Aorta (tissue), 5 donors: ENCODE measurements at places on chromosomes 4 and X. TPM values are rescaled to one million over a fixed set of nuclear protein-coding genes. Genes with fewer than 3 reads are reported as not detected.

GRCh38 chrX:68876731-68877130 is 47.9 kb downstream of the EFNB1 start:
- DNase-seq, result no peak

- no peak for DNase-seq
Observed at GRCh38 chr4:152939621-152940020, 3.5 kb downstream of the FHDC1 start.

- no peak for DNase-seq
Observed at GRCh38 chr4:140426610-140427105, 790 bp downstream of the CLGN start.

GRCh38 chr4:95105112-95105511 is 347.4 kb downstream of the BMPR1B start:
- no peak for DNase-seq

DNA sequence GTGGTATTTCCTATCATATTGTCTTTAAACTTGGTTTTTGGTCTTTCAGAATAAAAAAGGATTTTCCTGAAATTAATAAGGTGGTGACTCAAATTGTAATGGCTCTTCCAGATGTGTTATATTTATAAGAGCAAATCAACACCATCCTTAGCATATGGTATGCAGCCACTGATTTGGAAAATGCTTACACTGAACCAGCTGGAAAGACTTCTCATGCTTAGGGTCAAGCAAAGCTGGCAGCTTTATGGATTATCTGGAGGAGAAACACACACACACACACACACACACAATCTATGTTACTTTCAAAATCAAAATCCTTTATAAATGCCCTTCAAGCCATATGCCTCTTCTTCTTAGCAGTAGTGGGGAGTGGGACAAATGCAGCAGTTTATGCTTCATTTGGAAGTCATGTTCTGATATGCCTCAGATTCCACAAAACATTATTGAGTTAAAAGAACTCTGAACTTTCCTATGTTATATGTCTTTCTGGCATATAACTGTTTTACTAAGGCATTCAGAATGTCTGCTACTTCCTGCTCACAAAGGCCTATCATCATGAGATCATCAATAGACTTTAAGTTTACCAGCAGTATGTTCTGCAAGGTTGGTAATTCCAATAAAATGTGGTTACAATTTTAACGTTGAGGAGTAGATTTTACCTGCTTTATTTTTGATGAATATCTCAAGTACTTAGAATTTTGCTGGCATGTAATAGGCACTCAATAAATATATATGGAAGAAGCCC is 72.9 kb upstream of the PRDM5 start:
- no peak for DNase-seq

- no peak for DNase-seq
Observed at GRCh38 chr4:158315706-158316105, 105.4 kb downstream of the TMEM144 start.

- DNase-seq, result no peak
Observed at GRCh38 chr4:91989914-91990313, 313.9 kb upstream of the GRID2 start.

- DNase-seq, result no peak
Observed at GRCh38 chr4:187436251-187436650, 559.3 kb upstream of the ZFP42 start.

DNA sequence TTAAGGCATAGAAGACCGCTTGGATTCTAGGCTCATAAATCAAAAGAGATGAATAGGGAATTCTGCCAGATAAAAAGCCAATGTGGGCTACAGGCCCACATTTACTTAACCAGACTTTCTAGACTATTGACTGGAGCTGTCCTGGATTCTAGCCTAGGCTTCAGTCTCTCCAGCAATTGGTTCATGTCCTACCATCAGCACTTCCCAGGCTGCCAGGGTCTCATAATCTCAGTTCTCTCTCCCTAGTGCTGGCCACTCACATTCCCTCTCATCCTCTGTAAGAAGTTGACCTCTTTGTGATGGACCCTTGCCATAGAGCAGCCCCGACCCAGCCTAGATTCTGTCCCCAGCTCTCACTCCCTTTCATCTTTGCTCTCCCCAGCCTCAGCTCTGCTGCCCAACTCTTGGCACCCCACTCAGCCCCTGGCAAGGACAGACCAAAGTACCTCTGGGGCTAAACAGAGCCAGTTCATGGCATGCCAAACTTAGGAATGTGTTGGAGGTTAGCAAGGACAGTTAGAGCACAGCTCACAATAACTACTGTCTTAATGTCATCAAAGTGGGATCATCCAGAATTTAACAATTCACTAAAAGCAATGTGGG is 396.2 kb downstream of the INPP4B start:
- no peak for DNase-seq

- no peak for DNase-seq
Observed at GRCh38 chrX:50536955-50537354, 66.3 kb upstream of the DGKK start.

DNA sequence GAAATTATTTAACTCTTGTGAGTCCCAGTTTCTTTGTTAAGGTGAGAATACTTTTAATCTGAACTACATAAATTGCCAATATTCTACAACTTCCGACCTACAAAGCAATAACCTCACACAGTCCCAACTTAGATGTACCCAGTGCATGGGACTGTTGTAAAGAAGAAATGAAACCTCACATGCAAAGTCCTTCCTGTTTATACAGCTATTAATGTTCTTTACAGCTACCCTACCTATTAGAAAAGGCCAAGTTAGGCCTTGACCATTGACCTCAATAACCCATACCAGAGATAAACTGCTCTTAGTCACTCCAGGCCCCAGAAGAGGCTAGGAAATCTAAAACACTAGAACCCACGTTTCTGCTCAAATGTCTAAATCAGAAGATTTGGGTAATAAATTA is 920.1 kb upstream of the TENM3 start:
- DNase-seq, result no peak

GRCh38 chr4:15482842-15483241 is 13.2 kb downstream of the CC2D2A start:
- DNase-seq, result no peak

GRCh38 chrX:125203737-125204578 is 115.7 kb upstream of the TEX13C start:
- peak; percentile 49 for DNase-seq

- no peak for DNase-seq
Observed at GRCh38 chr4:88940506-88940905, 116.5 kb downstream of the FAM13A start.

DNA sequence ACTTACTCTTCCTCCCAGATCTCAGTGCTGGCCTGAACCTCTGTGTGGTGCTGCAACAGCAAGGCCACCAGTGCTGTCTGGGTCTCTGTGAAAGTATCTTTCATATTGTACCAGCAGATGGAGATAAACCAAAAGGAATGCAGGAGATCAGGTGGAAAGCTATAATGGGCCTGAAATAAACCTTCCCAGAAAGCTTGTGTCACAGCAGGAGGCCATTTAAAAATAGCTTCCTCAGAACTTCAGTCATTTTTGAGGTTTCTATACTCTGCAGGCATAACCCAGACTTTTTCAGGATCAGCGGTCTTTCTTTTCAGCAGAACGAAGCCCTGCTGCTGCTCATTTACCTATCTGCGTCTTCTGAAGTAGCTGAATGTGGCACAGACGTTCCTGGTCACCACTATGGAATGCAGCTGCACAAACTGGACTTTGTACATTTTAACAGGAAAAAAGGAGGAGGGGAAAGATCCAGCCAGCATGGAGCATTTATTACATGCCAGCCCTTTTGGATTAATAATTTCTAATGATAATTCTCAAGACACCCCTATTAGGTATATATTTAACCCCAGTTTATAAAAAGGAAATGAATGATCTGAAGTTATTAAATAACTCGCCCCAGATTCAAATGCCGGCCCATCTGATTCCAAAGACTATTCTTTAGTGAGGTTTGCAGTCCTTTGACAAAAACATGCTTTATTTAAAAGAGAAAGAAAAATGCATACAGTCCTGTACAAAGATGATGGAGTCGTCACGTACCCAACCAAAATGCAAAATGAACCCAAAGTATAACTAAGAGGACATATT is 119.7 kb downstream of the NFKB1 start:
- DNase-seq, result no peak

GRCh38 chr4:189311251-189311650 is 629.4 kb upstream of the FRG1 start:
- no peak for DNase-seq

- no peak for DNase-seq
Observed at GRCh38 chr4:112058433-112058832, 86.8 kb upstream of the FAM241A start.

GRCh38 chrX:152070144-152070543 is 68.2 kb downstream of the MAGEA10 start:
- DNase-seq, result no peak

DNA sequence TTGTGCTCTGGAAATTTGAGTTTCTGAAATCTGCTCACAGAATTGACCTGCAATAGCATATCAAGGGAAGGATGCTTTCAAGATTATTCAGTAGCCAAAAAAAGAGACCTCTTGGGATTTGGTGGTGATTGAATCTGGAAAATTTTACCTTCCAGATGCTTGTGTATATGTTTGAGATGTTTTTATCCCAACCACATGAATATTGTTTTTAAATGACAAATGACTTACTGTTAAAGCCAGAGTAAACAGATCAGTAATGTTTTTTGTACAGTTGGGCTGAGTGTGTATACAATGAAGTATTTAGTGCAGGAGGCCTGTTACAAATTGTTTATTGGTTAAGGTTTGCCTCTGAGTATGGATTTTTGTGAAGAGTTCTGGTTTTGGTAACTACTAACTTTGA is 126.5 kb downstream of the CBR4 start:
- no peak for DNase-seq

- no peak for DNase-seq
Observed at GRCh38 chr4:26879805-26880204, 19.2 kb downstream of the STIM2 start.

- DNase-seq, result no peak
Observed at GRCh38 chr4:183249854-183250253, 70.2 kb downstream of the CLDN22 start.

DNA sequence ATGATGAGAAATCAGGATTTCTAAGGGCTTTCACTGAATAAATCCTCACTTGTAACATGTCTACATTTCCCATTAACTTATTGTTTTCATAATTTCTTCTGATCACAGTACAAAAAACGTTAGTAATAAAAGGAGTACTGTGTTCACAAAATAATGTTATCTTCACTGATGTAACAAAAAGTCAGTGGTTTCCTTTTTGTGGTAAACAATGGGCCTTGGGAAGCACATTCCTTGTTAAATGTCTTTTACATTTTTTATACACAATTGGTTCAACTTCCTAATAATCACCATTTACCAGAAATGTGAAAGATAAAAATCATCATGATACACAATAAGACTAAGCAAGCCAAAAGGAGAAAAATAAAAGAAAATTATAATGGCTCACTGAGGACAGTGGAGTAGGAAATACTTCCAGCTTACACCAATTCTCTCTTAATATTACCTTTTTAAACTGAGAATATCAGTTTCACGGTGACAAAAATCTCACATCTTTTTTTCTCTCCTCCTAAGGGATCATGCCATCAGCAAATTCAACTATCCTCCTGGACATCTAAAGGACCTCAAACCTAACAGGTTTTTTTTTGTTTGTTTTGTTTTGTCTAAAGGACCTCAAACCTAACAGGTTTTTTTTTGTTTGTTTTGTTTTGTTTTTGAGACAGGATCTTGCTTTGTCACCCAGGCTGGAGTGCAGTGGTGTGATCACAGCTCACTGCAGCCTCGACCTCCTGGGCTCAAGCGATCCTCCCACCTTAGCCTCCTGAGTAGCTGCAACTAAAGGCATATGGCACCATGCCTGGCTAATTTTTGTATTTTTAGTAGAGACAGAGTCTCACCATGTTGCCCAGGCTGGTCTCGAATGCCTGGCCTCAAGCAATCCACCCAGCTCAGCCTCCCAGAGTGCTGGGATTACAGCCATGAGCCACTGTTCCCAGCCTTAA is 57.3 kb downstream of the FRYL start:
- DNase-seq, result no peak

GRCh38 chr4:52199574-52200338 is 148.7 kb downstream of the SPATA18 start:
- DNase-seq, result no peak

DNA sequence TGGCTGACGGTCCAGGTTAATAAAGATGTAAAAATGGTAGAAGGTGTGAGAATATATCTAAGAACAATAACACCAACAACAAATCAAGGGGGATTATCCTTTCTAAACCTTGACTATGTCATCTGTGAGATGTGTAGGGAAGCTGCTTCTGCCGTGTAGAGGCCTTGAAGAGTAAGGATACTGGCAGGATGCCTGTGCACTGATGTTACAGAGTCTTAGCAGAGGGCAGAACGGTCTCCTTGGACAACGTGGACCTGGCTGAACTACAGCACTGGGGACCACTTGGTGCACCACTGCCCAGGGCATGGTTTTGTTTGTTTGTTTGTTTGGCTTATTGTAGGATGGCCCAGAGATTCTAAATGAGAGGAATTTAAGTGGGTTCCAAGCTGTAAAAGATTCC is 33.5 kb downstream of the GPAT3 start:
- no peak for DNase-seq

GRCh38 chr4:132195176-132195575 is 953.9 kb upstream of the PCDH10 start:
- no peak for DNase-seq

DNA sequence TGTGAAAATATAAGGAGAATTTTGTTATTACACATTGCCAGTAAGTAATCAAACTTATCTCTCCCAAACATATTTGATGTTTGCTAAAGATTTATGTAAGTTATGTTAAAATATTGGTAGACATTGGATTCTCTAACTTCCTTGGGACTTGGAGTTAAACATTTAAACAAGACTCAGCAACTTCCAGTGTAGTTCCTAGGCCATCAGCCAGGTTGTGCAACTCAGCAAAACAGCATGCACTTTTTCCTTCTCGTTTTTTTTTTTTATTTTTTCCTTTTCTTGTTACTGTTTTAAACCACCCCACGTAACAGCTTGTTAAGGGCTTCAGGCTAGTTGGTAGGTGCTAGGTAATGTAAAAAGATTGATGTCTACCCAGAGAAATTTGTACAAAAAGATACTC is 510.4 kb downstream of the ANKRD50 start:
- no peak for DNase-seq

Gene LRCH2
- 3.8 TPM for polyA plus RNA-seq

Gene CITED1
- 0.46 TPM for polyA plus RNA-seq

Gene TMEM35A
- polyA plus RNA-seq, result 2.9 TPM

Gene PABPC5
- 1.3 TPM for polyA plus RNA-seq

Gene BEND4
- polyA plus RNA-seq, result not detected

Gene TRIM2
- polyA plus RNA-seq, result 7.5 TPM
